ENCODE measurements at places on chromosomes 12 and 14.

DNA sequence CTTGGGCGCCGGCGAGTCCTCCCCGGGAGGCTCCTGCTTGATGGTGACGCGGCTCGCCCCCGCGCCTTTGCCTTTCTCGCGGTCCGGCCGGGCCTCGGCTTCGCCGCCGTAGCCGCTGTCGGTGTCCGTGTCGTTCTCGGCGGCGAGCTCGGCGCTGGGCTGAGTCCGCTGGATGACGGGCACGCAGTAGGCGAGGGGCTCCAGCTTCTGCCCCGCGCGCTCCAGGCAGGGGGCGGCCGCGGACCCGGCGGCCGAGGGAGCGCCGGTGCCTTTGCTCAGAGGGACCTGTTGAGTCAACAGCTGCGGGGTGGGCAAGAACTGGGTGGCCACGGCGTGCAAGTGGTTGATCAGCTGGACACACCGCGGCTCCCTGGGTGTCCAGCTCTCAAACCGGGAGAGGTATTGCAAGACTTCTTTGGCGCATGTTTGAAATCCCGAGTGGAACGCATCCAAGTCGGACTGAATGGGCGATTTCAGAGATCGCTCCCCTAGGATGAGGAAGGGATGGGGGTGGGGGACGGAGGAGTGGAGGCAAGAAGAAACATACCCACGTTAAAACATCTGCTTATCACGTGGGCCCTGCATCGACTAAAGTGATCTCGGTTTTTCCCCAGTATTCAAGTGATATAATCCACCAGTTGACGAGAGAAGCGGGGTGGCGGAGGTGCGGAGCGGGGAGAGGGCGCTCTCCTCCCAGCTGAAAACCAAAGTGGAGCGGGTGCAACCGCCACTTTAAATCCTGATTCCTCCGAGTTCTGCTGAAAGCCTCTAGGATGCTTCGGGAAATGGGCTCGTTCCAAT is 2.0 kb downstream of the BHLHE41 start:
- peak; percentile 61 for DNase-seq

DNA sequence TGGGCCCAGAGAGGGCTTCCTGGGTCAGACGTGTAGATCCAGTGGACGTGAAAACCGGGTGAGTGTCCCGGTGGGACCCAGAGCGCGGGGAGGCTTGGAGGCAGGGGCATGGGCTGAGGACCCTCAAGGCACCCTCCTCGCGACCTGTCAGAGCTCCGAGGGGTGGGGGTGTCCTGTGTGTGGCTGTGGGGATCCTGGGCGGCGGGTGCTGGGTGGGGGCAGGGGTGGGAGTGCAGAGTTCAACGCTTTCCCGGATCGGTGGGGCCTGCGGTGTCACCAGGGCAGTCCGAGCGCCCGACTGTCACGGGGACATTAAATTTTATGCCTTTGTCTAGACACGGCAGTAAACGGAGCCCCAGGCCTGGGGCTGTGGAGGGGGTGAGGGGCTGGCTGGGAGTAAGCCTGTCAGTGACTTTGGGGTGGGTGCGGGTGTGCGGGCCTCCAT is 1.0 kb downstream of the TMEM121 start:
- no peak for DNase-seq

GRCh38 chr12:6700646-6701051 is at the start of gene PIANP:
Gene PIANP (minus strand): TSS chr12:6700815. CDS start chr12:6698061, 2,754 bp downstream.
- DNase-seq, result no peak

- DNase-seq, result peak; percentile 67
These were observed 29.1 kb downstream of the NFYB start for GRCh38 chr12:104108755-104109445.

DNA sequence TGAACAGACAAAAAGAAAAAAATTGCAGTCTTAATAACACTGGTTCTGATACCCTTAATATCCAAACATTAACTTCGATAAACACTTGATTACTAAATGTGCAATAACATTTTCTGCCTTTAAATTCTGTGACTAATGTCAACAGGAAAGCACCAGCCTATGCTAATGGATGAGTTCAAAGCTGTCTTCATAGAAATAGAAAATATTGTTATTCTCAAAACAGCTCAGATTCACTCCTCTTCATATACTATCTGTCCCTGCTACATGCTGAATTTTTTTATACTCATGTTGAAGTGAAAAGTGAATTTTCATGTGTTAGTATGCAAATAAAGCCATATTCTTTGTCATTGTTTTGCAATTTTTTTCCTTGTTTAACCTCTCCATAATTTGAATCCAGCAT is 13.9 kb downstream of the TAS2R43 start:
- no peak for DNase-seq

- DNase-seq, result no peak
These were observed 484 bp downstream of the MIS18BP1 start for GRCh38 chr14:45252366-45253069.

GRCh38 chr14:94374749-94375260 is 13.6 kb downstream of the SERPINA1 start:
- no peak for DNase-seq

DNA sequence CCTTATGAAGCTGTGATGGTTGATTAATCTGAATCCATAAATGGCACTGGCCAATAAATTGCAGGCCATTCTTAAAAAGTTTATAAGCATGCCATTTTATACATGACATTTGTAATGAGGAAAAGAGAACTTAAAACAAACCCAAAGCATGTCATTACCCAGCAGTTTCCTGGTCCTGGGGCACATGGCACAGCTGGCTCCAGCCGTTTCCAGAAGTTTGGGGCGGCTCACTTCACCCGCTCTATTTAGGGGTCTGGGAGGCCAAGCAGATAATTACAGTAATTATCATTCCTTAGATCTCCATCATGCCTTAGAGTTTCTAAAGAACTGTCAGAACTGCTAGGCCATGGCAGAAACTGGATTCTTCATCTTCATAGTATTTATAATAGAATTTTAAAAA is 6.4 kb downstream of the ADGRD1 start:
- no peak for DNase-seq

DNA sequence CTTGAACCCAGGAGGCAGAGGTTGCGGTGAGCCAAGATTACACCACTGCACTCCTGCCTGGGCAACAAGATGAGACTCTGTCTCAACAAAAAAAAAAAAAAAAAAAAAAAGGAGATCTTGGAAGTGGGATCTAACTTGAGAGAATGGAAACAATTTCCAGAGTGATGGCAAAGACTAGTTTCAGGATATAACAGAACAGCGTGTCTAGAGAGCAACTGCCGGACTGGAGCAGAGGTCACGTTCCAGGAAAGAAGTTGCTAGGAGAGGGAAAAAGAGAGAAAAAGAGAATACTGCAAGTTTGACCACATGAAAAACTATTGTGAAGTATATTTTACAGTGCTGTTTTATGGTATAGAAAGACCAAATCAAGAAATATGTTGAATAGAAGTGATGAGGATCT is 118.0 kb downstream of the MON2 start:
- DNase-seq, result no peak

DNA sequence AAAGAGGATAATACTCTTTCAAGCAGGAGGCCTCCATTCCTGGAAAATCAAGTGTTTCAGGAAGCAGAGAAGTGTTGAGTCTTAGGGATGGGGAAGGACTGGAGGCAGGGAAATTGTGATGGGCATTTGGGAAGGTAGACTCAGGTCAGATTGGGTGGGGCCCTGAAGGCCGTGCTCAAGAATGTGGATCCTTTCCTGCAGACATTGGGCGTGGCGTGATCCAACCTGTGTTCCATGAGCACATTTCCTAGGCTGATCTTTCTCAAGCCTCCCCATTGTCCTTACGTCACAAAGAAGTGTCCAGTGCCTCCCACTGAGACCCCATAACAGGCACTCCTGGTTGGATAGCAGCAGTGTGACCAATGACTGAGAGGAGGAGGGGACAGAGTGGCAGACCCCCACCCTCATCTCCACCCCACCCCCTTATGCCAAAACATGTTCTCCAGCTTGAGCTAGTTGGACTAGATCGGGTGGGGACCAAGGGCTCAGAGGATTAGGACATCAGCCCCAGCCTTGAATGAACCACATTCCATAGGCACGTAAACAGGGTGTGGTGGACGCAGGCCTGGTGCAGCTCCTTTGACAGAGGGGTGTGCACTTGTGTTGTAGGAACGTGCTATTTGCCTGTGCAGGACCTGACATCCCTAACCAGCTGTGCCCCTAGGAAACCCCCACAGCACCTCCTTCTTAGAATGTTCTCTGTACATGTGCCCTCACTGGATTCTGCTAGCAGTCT is 76.8 kb downstream of the TTC9 start:
- no peak for DNase-seq

DNA sequence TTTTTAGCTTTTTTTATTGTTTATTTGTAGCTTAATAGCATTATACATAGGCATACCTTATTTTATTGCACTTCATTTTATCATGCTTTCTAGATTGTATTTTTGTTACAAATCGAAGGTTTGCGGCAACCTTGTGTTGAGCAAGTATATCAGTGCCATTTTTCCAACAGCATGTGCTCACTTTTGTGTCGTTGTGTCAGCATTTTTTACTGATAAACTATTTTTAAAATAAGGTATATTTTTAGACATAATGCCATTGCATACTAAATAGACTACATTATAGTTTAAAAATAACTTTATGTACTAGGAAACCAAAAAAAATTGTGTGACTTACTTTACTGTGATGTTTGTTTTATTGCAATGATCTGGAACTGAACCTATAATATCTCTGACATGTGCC is 56.2 kb upstream of the RESF1 start:
- DNase-seq, result no peak

- DNase-seq, result no peak
These were observed 472.4 kb downstream of the ATP23 start for GRCh38 chr12:58413794-58414193.

DNA sequence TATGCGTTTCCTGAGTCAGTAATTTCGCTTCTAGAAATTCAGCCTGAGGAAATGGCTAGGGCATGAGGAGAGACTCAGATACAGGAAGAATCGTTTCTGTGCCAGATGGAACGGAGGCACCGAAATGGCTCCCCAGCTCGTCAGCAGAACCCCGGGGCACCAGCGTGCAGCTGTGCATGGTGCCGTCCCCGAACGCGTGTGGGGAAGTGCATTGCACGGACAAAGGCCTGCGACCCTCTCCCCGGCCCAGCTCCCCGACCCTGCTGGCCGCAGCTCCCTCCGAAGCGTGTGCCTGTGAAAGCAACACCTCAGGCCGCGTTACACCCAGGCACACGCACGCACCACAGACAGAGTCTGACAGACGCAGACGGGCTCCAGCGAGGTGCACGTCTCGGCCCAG is 82.9 kb downstream of the NOC4L start:
- no peak for DNase-seq

- no peak for DNase-seq
These were observed 254.4 kb downstream of the DAD1 start for GRCh38 chr14:22334627-22335026.

DNA sequence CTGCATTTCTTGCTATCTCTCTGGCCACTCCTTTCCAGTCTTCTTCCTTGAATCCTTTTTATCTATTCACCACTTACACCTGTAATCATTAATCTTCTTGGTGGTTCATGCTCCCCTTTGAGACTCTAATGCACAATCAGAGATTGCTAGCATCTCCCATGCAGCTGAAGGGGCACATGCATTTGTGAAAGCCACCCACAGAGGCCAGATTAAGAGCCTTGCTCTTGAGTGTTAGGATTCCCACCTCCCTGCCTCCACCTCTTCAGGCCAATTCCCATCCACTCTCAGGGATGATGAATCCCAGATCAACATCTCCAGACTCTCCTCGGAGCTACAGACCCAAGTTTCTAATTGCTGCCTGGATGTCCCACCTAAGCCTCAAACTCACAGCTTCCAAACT is 19.4 kb upstream of the KRT18 start:
- no peak for DNase-seq

- peak; percentile 43 for DNase-seq
These were observed 8.8 kb downstream of the GALNT16 start for GRCh38 chr14:69268763-69269162.

DNA sequence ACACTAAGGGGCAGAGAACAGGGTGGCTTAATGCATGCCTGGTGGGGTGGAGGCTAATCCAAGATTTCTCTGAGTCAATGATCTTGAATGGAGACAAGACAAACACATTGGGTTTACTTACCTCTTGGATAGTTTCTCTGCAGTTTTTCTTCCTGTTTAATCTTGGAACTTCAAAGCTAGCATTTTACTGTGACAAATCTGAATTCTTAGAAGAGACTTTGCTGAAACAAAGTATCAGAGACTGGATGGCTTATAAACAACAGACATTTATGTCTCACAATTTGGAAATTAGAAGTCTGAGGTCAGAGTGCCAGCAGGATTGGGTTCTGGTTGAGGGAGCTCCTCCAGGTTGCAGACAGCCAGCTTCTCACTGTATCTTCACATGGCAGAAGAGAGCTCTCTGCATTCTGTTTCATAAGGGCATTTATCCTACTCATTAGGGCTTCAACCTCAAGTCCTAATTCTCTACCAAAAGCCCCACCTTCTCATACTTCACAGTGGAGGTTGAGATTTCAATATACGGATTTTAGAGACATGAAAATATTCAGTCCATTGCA is 921.8 kb downstream of the VRK1 start:
- DNase-seq, result no peak

DNA sequence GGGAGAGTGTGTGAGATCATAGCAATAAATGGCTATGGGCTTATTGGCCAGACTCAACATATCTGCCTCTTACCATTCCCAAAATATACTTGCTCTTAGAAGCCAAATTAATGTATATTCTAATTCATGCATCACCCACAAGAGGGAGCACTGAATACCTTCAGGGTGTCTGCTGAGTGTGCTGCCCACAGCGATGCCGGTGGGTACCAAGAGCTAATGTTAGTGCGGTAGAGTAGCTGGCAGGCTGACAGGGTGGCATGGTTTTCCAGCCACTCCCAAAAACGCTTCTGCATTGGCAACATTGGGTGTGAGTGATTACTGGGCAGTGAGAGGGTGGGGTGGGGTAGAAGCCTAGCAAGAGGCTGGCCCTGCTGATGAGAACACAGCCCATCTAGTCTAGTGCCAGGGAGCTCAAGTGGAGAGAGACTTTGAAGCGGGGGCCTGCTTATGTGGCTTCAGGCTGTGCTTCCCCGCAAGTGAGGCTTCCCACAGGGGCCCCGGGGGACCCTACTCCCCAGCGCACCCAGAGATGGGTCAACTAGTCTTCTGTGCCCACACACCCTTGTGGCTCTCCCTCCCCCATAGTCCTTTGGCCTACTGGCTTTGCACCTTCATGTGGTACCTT is 9.2 kb upstream of the PLEKHD1 start:
- DNase-seq, result no peak

GRCh38 chr12:510071-510825 is 50.5 kb downstream of the B4GALNT3 start:
- no peak for DNase-seq

DNA sequence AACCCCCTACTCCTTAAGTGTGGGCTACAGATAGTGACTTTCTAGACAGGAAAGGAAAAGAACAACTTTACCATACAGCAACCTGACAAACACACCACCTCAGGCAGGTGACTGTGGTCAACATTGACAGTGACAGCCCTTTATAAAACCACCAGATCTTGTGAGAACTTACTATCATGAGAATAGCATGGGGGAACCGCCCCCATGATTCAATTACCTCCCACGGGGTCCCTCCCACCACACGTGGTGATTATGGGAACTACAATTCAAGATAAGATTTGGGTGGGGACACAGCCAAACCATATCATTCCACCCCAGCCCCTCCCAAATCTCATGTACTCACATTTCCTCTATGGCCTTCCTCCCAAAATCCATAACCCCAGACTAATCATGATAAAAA is 16.3 kb downstream of the OR10P1 start:
- no peak for DNase-seq

- no peak for DNase-seq
These were observed 2.9 kb downstream of the MYL2 start for GRCh38 chr12:110917467-110917866.
